Skin of body (tissue), 3 donors: ENCODE measurements at places on chromosomes 13 and 19. TPM values are rescaled to one million over a fixed set of nuclear protein-coding genes. Genes with fewer than 3 reads are reported as not detected.

NANOS2 gene
- not detected for total RNA-seq

SAMD4B gene
- total RNA-seq: 44.6 TPM

ZNF528 gene
- 18.2 TPM for total RNA-seq

ADAMTS10 gene
- 32.7 TPM for total RNA-seq

ZNF99 gene
- total RNA-seq: 0.49 TPM

ZNF324 gene
- 9.5 TPM for total RNA-seq

GIPC3 gene
- 0.20 TPM for total RNA-seq

AP1M2 gene
- 18.0 TPM for total RNA-seq

TNFSF13B gene
- 3.9 TPM for total RNA-seq

IZUMO2 gene
- not detected for total RNA-seq

KCNRG gene
- total RNA-seq: 4.5 TPM

ZIM2 gene
- 1.2 TPM for total RNA-seq

CGB3 gene
- total RNA-seq: not detected

URAD gene
- total RNA-seq: not detected

KLK10 gene
- 22.4 TPM for total RNA-seq

CAMSAP3 gene
- 5.7 TPM for total RNA-seq

PRKCG gene
- total RNA-seq: 0.20 TPM

CEACAM21 gene
- total RNA-seq: 1.2 TPM

IGSF23 gene
- not detected for total RNA-seq

C1QTNF9 gene
- total RNA-seq: 2.1 TPM

ZFP82 gene
- 8.8 TPM for total RNA-seq

MCF2L gene
- total RNA-seq: 23.9 TPM

UNC13A gene
- 0.10 TPM for total RNA-seq

CASP14 gene
- 29.3 TPM for total RNA-seq

OR10H1 gene
- not detected for total RNA-seq

SMIM17 gene
- total RNA-seq: 0.20 TPM

SRRM5 gene
- not detected for total RNA-seq

MCEMP1 gene
- 0.79 TPM for total RNA-seq

KLK4 gene
- total RNA-seq: 0.10 TPM

ZNF135 gene
- 9.5 TPM for total RNA-seq

ZNF558 gene
- 27.8 TPM for total RNA-seq

MADCAM1 gene
- 0.99 TPM for total RNA-seq

RAB20 gene
- 8.0 TPM for total RNA-seq

KXD1 gene
- total RNA-seq: 38.4 TPM

MYO1F gene
- 12.0 TPM for total RNA-seq

DKKL1 gene
- not detected for total RNA-seq

BCL3 gene
- total RNA-seq: 4.6 TPM

SSC5D gene
- total RNA-seq: 16.5 TPM

LSR gene
- total RNA-seq: 10.5 TPM

DCT gene
- total RNA-seq: 28.3 TPM
